T47D (cell line): ENCODE measurements at places on chromosomes 12 and 14.

DNA sequence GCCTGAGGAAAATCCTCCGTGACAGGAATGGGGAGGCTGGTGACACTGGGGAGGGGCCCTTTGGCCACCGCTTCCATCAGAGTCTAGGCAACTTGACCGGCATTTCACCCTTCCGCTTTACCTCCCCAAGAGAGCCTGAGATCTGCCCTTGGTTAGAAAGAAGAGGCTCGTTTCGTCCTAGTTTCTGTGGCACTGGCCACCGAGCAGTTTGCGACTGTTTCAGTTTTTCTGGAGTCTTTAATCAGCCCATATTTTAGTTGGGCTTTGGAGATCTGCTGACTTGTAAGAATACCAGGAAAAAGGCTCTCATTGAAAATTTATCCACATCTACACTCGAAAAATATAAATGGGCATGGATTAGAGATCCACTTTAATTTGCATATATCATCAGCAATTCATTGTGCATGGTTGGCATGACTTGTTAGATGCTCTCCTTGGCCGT lies 414 bp upstream of the ANKS1B start:
- DNase-seq: no peak

GRCh38 chr12:39383114-39383513 lies 59.8 kb downstream of the KIF21A start:
- DNase-seq: no peak

GRCh38 chr12:3896801-3897351 lies 23.7 kb upstream of the PARP11 start:
- no peak for DNase-seq

GRCh38 chr12:108241986-108242703 lies 97.0 kb downstream of the CMKLR1 start:
- DNase-seq: no peak
